ENCODE measurements at places on chromosomes 12 and 14.

DNA sequence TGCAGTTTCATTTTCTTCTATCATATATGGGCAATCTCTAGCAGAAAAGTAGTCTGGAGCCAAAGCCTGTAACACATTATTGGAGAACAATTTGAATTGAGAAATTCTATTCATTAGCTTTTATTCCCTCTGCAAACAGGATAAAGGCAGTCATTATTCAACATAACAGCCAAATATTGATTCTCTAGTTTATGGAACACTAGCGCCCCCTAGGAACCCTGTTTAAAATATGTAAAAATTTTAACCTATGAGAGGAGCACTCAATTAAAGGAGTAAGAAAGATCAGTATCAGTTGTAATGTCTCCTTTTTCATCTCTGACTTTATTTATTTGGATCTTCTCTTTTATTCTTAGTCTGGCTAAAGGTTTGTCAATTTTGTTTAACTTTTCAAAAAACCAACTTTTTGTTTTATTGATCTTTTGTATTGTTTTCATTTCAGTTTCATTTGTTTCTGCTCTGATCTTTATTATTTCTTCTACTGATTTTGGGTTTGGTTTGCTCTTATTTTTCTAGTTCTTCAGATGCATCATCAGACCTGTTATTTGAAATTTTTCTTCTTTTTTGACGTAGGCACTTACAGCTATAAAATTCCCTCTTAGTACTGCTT is 4.8 kb upstream of the LMNTD1 start:
- peak; percentile 45 for DNase-seq

GRCh38 chr12:21580748-21581516 is 23.7 kb downstream of the GYS2 start:
- DNase-seq: no peak

- DNase-seq: peak; percentile 45
Measured at GRCh38 chr12:96986883-96987523, 79.9 kb downstream of the NEDD1 start.

GRCh38 chr14:33618361-33619105 is 332.3 kb downstream of the EGLN3 start:
- DNase-seq: no peak

- no peak for DNase-seq
Measured at GRCh38 chr12:14570231-14570630, 2.5 kb upstream of the PLBD1 start.

- DNase-seq: no peak
Measured at GRCh38 chr12:71870416-71870815, 30.9 kb downstream of the TBC1D15 start.

DNA sequence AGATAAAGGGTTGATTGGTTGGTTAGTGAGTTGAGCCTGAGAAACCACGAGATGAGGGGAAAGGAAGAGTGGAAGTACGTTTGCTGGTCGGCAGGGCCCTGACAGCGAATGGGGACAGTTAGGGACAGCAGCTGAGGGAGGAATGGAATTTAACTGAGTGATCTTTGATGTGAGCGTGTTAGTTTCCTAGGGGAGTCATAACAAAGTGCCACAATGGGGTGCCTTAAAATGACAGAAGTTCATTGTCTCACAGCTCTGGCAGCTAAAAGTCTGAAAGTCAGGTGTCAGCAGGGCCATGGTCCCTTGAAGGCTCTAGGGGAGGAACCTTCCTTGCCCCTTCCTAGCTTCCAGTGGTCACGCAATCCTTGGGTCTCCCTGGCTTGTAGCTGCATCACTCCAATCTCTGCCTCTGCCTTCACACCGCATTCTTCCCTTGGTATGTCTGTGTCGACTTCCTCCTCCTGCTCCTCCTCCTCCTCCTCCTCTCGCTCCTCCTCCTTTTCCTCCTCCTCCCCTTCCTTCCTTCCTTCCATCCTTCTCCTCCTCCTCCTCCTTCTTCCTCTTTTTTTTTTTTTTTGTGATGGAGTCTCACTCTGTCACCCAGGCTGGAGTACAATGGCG is 26.0 kb upstream of the RIN3 start:
- DNase-seq: no peak

GRCh38 chr12:8519171-8519570 is 5.9 kb downstream of the CLEC4D start:
- DNase-seq: no peak

- no peak for DNase-seq
Measured at GRCh38 chr14:101400830-101401229, 160.5 kb upstream of the DIO3 start.

DNA sequence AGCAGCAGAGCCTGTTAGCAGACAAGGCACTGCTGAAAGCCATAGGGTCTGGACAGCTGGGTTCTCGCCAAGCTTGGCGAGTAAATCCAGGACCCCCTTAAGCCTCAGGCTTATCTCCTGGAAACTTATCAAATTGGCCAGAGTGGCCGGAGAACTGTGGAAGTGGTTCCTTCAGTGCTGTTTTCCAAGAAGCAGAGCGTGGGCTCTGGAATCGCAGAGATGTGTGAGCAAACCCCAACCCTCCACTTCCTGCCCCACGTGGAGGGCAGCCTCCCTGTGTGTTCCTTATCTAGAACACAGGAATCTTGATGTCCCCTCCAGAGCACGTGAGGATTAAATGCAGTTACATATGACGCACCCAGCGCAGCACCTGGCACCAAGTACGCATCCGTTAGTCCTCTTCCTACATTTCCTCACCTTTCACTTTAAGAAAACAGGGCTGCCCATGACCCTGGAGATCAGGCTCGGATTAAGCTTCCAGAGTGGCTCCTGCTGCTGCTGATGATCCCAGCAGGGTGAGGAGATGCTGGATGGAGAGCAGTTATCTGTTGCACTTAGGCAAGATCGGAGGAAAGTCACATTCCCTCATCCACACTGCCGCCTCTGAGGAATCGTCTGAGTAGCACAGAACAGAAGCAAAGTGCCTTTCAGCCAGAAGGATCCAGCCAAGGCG is 35.0 kb downstream of the MMAB start:
- no peak for DNase-seq

- DNase-seq: no peak
Measured at GRCh38 chr12:127416796-127417195, 850.2 kb upstream of the TMEM132C start.

- no peak for DNase-seq
Measured at GRCh38 chr14:58636129-58636528, 1.6 kb upstream of the DACT1 start.

GRCh38 chr14:50657753-50658152 is 10.4 kb downstream of the SAV1 start:
- DNase-seq: no peak

- DNase-seq: no peak
Measured at GRCh38 chr14:76022991-76023390, 37.4 kb downstream of the IFT43 start.

GRCh38 chr12:27966870-27967269 is 5.7 kb downstream of the PTHLH start:
- no peak for DNase-seq

DNA sequence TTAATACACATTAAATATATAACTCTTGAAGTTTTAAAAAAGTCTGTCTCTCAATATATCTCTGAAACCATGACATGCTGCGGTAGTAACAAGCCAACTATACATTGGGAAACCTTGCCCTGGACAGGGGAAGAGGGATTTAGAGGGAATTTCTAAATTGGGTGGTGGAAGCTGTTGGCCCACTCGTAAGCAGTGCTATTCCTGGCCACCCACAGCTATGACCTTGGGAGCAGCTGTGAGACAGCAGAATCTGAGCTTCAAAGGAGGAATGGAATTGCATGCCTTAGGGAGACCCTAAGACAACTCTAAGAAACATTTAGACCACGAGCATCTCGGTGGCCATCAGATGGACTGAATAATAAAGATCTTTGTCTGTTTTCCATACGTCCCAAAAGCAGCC is 15.8 kb upstream of the GCH1 start:
- DNase-seq: no peak

DNA sequence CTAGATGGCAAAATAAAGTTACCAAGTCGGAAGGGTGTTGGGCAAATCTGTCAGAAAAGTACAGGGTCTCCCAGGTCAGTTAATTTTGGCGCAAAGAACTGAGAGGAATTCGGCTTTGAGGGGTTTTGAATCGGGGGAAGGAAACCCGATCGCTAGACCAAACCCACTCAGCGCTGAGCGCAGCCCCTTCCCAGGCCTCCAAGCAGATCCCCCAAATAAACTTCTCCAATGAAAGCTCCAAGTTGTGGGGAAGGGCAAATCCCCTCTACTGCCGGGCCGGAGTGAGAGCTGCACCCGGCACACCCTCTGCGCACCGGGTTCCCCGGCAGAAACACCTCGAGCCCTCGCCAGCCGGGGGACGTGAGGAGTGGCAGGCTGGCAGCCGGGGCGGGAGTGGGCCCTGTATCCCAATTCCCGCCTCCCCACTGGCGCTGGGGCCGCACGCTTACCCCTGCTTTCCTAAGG is 441 bp downstream of the E2F7 start:
- DNase-seq: no peak

DNA sequence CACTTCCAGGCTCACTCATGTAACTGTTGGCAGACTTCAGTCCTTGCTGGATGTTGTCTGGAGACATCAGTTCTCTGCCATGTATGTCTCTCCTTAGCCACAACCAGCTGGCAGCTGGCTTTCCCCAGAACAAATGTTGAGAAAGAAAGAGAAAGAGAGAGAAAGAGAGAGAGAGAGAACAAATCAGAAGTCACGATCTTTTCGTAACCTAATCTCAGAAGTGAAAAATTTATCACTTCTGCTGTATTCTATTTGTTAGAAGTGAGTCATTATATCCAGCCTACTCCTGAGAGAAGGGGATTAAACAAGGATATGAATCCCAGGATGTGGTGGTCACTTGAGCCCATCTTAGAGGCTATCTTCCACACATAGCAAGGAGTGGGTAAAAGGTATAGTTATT is 101.2 kb downstream of the BTG1 start:
- DNase-seq: no peak

DNA sequence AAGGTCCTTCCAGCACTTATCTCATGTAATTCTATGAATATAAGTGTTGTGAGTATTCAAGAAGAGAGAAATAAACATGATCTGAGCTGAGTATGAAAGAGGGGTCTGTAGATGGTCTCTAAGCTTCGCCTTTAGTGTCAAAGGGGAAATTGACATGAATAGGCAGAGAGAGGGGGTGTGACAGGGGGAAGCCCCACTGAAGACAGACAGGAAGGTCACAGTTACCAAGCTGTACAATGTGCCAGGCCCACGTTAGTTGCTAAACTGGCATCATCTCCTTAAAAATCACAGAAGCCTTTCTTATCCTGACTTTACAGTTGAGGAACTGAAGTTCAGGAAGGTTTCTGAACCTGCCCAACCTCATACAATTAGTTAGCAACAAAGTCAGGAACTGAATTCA is 7.6 kb downstream of the ARHGEF40 start:
- DNase-seq: no peak

GRCh38 chr14:103427485-103428443 is 42.5 kb downstream of the MARK3 start:
- DNase-seq: no peak

GRCh38 chr12:18620986-18621385 is 116.8 kb downstream of the PLCZ1 start:
- DNase-seq: no peak

Measured in midbrain (tissue), 1 donor.